ENCODE measurements at places on chromosomes 3 and 15.

DNA sequence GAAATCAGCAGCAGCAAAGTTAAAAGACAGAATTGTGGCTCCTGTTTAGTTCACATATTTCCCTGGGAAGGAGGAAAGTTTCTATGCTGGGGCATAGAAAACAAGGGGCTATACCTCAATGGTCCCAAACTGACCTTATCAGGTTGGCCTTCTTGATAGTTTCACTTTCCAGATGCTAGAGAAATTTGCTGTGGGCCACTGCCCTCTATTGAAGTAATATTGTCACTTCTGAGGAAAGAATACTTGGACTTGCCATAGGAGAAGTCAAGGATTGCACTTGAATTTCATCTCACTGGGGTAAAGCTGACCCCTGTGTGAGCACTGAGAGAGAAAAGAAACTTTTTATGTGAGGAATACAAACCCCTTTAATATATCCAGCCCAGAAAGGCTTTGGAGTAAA is 49.3 kb upstream of the XCR1 start:
- peak; percentile 60 for DNase-seq

DNA sequence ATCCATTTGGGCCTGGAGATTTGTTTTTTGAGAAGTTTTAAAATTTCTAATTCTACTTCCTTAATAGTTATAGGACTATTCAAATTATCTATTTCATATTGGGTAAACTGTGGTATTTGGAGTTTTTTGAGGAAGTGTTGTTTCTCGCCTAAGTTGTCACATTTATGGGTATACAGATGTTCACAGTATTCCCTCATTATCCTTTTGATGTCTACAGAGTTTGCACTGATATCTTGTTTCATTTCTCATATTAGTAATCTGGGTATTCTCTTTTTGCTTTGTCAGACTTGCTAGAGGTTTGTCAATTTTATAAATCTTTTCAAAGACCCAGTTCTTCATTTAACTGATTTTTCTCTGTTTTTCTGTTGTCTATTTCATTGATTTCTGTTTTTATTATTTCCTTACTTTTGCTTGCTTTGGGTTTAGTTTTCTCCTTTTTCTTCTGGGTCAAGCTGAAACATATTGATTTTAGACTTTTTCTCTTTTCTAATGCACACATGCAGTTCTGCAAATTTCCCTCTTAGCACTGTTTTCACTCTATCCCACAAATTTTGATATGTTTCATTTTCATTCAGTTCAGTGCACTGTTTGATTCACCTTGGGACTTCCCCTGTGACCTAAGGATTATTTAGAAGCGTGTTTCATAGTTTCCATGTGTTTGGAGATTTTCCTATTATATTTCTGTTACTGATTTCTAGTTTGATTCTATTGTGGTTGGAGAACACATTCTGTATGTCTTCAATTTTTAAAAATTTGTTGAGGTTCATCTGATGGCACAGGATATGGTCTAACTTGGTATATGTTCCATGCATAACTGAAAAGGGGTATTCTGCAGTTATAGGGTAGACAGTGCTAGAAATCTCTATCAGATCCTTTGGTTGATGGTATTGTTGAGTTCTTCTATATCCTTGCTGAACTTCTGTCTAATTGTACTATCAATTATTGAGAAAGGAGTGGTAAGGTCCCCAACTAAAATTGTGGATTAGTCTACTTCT is 79.6 kb downstream of the SUMF1 start:
- DNase-seq, result no peak

- no peak for DNase-seq
These were observed 152.8 kb downstream of the GABRG3 start for GRCh38 chr15:27123808-27124207.

DNA sequence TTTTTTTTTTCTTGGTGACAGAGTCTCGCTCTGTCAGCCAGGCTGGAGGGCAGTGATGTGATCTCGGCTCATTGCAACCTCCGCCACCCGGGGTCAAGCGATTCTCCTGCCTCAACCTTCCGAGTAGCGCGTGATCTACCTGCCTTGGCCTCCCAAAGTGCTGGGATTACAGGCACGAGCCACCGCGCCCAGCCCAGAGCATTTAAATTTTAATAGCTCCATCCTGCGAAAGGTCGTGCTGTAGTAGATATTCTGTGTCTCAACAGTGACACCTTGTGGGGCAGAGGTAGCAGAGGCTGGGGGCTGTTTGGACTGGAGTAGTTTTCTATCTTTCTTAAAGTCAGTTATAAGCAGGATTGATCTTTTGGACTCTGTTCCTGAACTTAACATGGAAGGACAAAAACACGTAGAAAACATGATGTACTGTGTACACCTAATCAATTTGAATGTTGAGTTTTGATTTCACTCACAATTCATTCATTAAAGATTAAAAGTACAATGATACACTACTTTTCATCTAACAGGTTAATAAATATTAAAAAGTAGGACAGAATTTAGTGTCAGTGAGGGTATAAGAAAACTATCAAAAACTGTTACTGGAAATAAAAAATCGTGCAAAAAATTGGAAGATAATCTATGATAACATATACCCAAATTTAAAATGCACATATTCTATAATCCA is 11.0 kb upstream of the PDCD6IP start:
- DNase-seq, result peak; percentile 82

DNA sequence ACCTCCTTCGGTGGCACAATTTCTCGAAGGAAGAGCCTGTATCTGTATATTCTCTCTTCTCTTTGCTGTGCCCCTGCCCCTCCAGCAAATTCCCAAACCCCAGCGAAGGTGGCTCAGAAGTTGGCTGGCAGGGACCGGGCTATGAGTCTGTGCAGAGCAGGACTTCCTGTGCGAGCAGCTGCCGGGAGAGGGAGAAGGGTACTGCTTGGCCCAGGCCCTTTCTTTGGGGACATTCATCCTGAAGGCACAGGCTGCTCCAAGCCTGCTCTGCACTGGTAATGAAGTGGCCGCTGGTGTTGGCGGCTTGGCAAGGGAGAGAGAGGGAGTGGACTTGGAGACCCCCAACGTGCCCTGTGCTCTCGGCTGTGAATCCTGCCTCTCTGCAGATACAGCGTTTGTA is 1.5 kb downstream of the SLC6A11 start:
- no peak for DNase-seq

- DNase-seq, result no peak
These were observed 387.8 kb downstream of the TUSC7 start for GRCh38 chr3:117097351-117097750.

DNA sequence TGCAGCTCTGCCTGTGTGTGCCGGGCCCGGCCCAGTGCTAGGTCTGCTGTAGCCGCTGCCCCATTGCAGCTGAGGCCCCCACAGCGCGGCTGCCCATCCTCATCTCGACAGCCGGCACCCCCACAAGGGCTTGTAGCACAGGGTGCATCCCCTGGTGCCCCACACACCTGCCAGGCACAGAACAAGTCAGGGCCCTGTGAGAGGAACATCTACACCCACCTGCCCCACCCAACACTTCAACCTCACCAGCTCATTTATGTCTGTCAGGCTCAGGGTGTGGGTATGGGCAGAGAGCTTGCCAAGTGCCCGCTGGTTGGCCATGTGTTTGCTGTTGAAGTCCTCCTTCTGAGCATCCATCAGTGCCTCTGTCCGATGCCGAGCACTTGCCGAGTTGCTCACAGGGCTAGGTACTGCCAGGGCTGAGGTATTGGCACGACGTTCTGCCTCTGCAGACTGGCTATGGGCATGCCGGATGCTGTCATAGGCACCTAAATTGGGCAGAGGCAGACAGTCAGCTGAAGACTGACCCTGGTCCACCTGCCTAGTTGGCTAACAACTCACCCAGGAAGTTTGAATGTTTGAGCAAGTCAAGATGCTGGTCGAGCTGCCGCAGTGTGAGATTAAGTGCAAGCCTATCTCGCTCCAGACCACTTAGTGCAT is 2.4 kb upstream of the USP19 start:
- no peak for DNase-seq

GRCh38 chr3:77038930-77039605 is 831 bp upstream of the ROBO2 start:
- DNase-seq, result peak; percentile 19

- DNase-seq, result no peak
These were observed 7.6 kb upstream of the GRAMD1C start for GRCh38 chr3:113831103-113831355.

DNA sequence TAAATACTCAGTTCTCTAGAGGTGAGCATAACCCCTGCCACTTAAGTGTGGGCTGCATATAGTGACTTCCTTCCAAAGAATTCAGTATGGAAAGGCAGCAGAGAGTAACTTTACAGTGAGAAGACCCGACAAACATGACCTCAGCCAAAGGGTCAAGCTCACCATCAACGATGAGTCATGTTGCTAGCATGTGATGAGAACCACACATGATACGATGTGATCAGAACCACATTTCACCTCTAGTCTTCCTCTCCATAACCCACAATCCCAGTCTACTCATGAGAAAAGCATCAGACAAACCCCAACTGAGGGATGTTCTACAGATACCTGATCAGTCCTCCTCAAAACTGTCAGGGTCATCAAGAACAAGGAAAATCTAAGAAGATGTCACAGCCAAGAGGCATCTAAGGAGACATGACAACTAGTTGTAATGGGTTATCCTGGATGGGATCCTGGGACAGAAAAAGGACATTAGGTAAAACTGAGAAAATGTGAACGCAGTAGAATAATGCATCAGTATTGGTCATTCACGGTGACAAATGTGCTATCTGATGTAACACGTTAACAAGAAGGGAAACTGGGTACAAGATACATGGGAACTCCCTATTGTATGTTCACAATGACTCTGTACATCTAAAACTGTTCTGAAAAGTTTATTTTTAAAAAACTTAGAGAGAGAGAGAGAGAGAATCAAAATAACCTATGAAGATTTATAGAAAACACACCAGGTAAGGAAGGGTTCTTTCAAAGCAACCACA is 28.3 kb downstream of the SEC61A1 start:
- DNase-seq, result peak; percentile 70

GRCh38 chr3:189340680-189341460 is 169.1 kb downstream of the TPRG1 start:
- DNase-seq, result no peak

- no peak for DNase-seq
These were observed 95.4 kb downstream of the LSM3 start for GRCh38 chr3:14273901-14274611.

DNA sequence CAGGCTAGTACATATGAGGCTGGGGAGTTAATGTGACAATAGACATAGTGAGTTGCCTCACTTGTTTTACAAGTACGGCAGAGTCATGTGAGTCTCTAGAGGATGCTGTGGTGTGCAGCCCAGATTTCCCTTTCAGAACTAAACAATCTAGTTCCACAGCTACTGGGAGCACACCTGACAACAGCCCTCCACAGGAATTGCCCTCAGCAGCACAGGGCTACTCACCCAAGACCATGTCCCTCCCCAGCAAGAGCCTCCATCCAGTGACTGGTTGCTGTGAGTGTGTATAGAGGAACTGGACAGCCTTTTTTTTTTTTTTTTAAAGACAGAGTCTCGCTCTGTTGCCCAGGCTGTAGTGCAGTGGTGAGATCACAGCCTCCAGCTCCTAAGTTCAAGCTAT is 40.2 kb upstream of the UBE2E2 start:
- no peak for DNase-seq

DNA sequence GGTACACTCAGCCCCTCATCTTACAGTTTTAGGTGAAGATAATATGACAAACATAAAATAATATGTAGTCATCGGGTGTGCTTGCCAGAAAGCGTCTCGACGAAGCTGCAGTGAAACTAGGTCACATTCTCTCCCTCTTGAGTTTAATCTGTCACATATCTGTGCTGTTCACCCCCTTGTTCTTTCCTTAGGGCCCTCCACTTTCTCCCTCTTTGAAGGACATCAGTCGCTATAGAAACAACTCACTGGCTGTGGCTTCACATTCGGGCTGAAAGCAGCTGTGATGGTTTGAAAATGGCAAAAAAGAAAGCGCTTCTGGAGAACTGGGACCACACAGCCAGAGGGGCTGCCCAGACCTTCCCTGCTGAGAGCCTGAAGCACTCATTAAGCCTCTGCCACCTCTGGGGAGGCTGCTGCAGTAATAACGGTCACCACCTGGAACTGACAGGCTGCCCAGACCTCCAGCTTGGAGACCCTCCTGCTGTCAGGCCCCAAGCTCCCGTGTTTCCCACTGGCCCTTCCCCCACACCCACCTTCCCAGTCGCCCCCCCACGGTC is 50.3 kb downstream of the ABTB1 start:
- no peak for DNase-seq

DNA sequence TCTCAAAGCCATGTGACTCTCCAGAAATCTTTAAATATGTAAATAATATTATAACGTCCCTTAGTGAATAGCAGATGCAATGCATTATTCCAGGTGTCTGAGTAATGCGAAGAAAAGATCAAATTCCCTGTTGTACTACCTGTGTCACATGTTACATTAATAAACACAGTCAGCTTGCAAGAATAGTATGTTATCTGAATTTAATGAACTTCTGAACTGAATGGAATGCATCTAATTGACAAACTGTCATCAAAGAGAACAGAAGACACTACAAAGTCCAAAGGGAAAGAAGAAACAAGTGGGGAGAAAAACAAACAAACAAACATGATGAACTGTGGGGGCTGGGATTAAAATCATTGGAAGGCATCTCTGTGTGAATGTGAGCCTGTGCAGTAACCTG is 508.8 kb downstream of the LPP start:
- DNase-seq, result no peak

DNA sequence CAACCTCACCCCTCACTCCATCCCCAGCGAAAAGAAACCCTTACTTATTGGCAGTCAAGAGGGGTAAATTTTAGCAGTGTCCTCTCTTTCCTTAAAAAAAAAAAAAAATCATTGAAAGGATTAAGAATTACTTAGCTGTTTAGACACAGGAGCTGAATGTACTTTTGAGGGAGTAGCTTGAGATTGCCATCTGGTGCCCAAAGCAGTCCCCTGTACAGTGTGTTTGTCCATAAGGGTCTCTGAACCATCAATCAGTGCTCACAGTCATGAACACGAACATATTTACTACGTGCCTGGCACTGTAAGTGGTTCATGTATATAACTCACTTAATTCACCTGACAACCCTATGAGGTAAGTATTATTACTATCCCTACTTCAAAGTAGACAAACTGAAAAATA is 463.5 kb downstream of the RAP2B start:
- DNase-seq, result no peak

DNA sequence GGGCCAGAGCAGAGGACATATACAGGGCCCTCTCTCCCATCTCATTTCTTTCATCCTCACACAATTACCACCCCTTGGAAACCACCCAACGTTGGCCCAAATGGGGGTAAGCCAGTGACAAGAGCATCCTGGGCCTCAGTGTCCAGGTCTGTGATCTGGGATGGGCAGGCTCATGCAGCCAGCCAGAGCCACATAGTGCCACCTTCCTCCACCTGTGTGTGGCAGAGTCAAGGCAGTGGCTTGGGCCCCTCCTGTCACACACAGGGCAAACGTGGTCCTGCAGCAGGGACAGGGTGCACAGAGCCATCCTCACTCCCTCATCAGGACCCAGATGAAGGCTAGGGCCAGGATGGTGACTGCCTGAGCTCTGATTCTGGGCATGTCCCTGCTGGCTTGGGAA is 2.3 kb upstream of the MYL3 start:
- DNase-seq, result no peak

Data from cardiac fibroblast (primary cell).